Fibroblast of skin of right quadriceps (primary cell): ENCODE measurements at places on chromosomes 13 and 19.

- no peak for DNase-seq
These were observed 22.2 kb downstream of the NFIX start for GRCh38 chr19:13017306-13018034.

GRCh38 chr19:6947745-6948144, 60.4 kb downstream of the ADGRE1 start:
- DNase-seq = peak; percentile 51

- DNase-seq = peak; percentile 56
These were observed 1.4 kb upstream of the TSHZ3 start for GRCh38 chr19:31350693-31351055.

GRCh38 chr19:29517946-29518345, 7.8 kb upstream of the VSTM2B start:
- DNase-seq = no peak

- DNase-seq = no peak
These were observed 753.0 kb upstream of the SGCG start for GRCh38 chr13:22427783-22428182.

GRCh38 chr13:60288569-60288968, 108.5 kb upstream of the TDRD3 start:
- DNase-seq = no peak

- peak; percentile 23 for DNase-seq
These were observed 131.7 kb downstream of the UGGT2 start for GRCh38 chr13:95921485-95921884.
